ENCODE measurements at places on chromosomes 4 and X.

DNA sequence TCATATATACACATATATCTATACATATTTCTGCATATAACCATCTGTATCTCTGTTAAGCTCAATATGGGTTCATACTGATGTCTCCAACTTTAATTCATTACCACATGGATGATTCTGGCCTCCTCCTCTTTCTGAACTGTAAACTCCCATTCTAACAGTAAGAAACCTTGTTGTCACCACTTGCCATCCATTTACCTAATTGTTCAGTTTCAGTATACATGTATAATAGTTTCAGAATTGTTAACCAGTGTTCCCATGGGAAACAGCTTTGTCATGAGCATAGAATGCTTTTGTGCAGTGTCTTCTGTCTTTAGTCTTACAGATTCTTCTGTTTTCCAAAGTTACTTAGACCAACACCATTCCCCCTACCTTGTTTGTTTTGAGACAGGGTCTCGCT, 35.9 kb downstream of the SLC9A6 start:
- no peak for DNase-seq

DNA sequence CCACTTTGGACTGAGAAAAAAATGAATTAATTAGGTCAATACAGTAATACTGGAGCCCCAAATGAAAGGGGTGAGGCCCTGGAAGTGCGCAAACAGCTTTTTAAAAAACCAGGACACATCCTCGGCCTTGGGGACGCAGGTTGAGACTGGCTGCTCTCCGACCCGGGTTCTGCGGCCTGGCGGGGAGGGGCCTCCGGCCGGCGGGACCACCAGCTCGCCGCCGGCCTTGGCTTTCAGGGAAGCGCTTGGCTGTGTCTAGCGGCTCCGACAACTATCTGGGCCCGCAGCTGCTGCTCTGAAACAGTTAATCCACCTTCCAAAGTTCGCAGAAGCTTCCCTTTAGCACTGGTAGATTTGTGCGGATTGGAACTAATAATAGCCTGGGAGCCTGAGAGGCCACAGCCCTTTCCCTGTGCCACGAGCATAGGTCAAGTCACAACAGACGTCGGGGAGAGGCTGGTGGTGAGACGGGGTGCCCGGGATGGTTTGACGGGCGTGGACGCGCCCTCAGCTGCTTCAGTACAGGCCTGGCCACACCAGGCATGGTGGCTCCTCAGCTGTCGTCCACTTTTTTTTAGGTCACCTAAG, 1.1 kb upstream of the SEL1L3 start:
- DNase-seq, result no peak

DNA sequence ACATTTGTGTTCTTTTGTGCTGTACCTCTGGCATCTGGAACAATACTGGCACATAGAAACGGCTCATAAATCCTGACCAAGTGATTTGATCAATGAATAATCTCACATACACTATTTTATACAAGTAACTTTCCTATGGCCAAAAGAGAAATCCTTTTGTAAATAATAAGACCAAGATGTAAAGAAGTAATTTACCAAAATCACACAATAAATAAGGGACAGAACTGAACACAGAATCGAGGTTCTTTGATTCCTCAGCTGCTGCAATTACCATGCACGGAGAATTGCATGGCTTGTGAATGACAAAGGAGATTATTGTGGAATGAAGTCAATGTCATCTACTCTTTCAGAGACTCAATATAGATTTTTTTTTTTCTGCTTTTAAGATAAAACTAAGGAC, 576.8 kb upstream of the SMIM31 start:
- no peak for DNase-seq

- no peak for DNase-seq
Measured at GRCh38 chrX:56025872-56026571, 206.1 kb upstream of the KLF8 start.

DNA sequence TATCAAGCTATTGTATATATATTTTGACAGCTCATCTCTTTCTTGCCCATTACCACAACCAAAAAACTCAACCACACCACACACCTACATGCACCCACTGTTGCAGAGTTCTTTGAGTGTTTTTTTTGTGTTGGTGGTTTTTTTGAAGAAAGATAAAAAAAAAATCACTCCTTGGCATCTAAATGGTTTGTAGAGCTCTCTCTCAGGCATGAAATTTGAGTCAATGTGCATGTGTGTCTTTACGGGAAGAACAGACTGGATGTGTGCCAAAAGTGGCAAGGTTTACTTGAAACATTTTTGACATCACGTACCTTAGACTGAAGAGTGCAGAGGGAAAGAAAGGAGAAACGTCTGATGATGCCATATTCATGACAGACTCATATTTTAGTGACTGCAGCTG, 154.2 kb downstream of the FHIP1A start:
- DNase-seq, result no peak

DNA sequence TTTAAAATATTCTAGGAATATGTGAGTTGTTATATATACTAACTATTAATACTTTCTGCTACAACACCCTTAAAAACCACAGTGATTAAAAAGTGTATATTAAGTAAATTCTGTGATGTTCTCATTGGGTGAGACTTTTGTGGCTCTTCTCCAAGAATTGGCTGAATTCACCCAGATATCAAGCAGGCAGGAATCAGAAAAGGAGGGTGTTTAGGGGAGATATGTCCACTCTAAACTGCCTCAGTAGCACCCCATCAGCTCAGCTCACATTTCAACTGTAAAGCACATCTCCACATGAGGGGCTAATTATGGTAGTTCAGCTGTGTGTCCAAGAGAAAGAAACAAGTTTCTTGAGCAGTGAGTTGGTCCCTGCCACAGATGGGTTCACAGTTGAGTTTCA, 165.0 kb downstream of the GALNTL6 start:
- no peak for DNase-seq

- DNase-seq, result no peak
Measured at GRCh38 chr4:87006426-87006675, 71.5 kb downstream of the AFF1 start.

DNA sequence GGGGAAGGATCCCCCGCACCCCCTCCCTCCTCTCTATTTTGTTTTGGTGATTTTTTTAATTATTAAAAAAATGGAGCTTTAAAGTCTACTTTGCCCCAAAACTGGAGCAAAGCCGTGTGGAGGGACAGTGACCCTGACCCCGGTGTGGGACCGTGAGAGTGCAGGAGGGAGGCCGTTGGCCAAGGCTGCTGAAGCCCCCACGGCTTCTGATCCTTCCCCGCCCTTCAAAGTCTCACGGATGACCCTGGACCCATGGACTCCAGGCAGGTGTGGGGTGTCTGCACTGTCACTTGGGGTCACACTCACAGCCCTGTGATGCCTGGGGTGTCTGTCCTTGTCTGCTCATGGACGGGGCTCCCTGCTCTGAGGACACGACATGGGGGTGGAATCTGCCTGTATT, 133.3 kb downstream of the CPZ start:
- no peak for DNase-seq

GRCh38 chrX:106995678-106996077, 4.3 kb downstream of the MORC4 start:
- no peak for DNase-seq

DNA sequence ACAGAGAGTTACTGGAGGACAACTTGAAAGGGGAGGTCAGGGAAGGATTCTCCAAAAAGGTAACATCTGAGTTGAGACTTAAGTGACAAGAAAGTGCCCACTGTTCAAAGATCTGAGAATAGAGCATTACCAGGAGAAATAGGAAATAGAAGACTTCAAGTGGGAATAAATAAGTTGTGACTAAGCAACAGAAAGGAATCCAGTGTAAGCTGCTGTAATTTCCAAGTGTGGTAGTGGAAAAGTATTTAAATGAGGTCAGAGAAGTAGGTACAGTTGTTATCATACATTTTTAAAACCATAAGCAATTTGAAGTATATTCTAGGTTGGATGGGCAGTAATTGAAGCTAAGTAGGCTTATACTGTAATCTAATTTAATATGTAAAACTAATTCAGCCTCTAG, 211.9 kb downstream of the FBXO8 start:
- DNase-seq, result no peak

DNA sequence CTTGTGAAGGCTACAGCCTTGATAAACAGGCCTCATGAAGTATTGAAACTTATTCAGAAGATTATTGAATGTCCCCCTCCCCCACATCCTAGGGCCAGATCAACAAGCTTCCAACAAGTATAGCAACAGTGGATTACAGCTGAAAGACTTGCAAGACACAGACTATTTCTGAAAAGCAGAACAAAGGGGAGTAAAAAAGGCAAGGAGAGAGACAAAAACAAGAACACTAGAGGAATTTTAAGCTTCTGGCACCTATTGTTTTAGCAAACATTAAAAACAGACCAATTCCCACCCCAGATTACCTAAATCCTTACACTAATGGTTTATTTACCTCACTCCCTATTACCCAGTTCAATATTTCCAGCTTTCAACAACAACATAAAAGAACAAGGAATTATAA, 446.3 kb upstream of the FSTL5 start:
- DNase-seq, result no peak

- no peak for DNase-seq
Measured at GRCh38 chr4:184237612-184238011, 19.9 kb upstream of the ENPP6 start.

GRCh38 chr4:7161721-7162214, 30.6 kb upstream of the SORCS2 start:
- DNase-seq, result no peak

DNA sequence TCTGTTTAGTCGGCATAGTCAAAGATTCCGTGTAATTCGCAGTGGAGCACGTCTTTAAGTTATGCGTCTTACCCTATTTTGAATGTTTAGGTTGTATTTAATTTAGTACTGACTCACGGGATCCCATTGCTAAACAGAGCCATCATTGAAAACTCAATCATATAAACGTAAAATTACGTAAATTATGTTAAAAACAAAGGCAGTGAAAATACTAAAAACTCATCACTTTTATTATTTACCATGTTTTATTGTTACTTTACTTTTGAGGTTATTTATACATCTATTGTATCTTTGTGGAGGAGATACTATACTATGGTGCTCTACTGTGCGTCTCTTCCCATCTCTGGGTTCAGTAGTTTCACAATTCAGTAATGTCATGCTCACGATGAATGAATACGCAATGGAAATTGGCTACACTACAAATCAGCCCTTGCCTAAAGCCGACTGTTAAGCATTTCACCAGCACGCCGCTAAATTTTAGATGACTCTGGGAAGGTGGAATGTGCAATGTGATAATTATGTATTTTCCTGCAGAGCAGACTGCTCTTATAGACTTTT, 944 bp downstream of the FUNDC2 start:
- DNase-seq, result peak; percentile 20

DNA sequence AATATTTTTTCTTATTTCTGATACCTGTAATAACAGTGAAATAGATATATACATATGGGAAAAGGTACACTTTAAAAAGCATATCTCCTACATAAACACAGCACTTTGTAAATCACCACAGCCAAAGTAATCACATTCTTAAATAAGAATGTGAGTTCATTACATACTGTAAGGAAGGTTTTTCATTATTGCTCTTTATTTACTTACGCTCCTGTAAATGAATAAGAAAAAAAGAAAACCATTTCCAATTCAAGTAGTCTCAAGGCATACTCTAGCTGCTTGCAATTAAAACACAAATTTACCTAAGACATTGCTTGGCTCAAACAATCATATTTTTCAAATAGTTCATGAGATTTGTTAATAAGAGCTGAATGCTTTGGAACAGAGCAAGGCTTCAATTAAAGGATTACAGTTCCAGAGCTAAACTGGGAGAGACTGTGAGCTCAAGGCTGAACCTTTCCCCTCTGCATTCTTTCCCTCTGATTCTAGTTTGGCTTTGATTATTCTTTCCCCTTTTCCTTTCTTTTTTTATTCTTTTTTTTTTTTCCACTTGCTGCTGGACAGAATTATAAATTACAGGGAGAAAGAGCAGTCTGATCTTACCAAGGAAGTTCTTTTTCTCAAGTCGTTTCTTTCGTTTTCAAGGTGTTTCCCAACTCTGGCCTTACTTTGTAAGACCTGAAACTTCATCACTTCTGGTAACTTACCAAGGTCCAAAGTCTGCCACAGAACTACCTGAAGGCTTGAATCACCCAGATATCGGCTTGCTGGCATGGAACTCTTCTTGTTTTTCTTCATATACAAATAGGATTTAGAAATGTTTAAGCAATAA, 278.3 kb downstream of the INPP4B start:
- no peak for DNase-seq
